Dorsolateral prefrontal cortex (tissue), 122 donors: ENCODE measurements at places on chromosomes 13 and 19. TPM values are rescaled to one million over a fixed set of nuclear protein-coding genes. Genes with fewer than 3 reads are reported as not detected.

KLK6 gene
- total RNA-seq, result 32.7 TPM

LILRB4 gene
- total RNA-seq, result 5.8 TPM

- DNase-seq, result no peak
These were observed 68.6 kb downstream of the FOXO1 start for GRCh38 chr13:40597735-40598365.

GRCh38 chr13:27463500-27463899, 13.1 kb upstream of the MTIF3 start:
- DNase-seq, result no peak

DNA sequence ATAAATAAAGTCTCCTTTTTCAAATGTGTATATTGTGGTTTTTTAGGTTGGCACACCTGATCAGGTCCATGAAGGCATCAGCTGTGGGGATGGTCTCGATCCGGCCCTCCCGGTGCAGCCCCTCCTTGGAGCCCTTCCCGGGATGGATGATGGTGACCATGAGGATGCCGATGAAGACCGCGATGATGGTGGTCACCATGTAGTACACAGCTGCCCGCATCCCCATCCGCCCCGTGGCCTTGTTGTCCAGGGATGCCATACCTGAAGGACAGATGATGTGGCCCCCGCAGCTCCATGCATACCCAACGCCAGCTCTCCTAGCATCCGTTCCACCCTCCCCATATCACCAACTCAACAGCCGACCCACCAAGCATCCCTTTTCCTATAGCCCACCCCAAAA, 11.4 kb downstream of the SLC1A6 start:
- DNase-seq, result no peak

DNA sequence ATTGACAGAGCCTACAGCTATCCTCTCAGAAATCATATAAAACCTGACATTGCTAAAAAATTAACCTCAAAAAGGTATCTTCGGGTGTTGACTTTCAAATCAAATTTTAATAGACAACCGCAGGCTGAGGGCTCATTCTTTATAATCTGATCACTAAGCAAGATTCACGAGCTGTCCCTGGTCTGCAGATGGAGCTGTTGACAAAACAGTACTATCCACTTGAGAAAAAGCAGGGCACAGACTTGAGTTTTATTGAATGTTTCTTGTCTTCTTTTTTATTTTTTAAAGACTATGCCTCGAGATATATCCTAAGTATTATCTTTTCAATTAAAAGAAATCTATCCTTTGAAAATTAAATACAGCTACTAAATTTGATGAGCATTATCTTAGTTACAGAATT, 540.5 kb downstream of the PCDH9 start:
- DNase-seq, result no peak

DNA sequence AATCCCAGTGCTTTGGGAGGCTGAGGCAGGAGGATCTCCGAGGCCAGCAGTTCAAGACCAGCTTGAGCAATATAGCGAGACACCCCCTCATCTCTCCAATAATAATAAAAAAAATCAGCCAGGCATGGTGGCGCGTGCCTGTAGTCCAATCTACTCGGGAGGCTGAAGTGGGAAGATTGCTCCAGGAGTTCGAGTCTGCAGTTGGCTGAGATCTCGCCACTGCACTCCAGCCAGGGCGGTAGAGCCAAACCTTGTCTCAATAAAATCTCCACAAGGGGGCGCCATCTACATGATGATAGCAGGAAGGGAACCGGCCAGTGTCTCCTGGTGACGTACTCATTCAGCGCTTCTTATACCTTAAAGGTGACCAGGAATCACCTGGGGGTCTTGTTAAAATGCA, 13.6 kb upstream of the C5AR1 start:
- no peak for DNase-seq
